Right lobe of liver (tissue), 6 donors: ENCODE measurements at places on chromosomes 6 and 20. TPM values are rescaled to one million over a fixed set of nuclear protein-coding genes. Genes with fewer than 3 reads are reported as not detected.

GRCh38 chr6:108531332-108531731 is 29.4 kb upstream of the FOXO3 start:
- no peak overlapping the region for H3K27ac ChIP-seq
- H3K4me3 ChIP-seq, result no peak overlapping the region
- no peaks in the 10 kb centered on the region for H3K27me3 ChIP-seq
- H3K4me1 ChIP-seq, result no peaks in the 10 kb centered on the region

DNA sequence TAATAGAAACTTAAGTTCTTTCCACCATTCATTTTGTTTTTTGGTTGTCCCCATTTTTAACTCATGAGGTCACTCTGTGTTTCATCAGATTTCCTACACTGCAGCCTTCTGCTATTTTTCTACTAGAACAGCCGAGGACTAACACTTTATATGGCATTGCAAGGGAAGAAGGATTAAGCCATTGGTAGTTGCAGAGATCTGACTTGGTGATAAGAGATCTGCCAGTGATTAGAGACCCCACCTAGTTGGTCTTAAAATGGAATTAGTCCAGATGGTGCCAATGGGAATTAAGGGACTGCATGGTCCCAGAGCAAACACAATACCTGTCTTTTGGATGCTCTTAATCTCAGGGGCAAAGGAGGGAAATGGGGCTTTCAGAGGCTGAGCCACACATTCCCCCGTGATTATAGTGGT is 125.5 kb upstream of the TMEM170B start:
- no peaks in the 10 kb centered on the region for H3K27me3 ChIP-seq
- DNase-seq, result no peak
- H3K27ac ChIP-seq, result no peak overlapping the region
- H3K36me3 ChIP-seq, result no peaks in the 10 kb centered on the region
- no peaks in the 10 kb centered on the region for H3K4me1 ChIP-seq

DNA sequence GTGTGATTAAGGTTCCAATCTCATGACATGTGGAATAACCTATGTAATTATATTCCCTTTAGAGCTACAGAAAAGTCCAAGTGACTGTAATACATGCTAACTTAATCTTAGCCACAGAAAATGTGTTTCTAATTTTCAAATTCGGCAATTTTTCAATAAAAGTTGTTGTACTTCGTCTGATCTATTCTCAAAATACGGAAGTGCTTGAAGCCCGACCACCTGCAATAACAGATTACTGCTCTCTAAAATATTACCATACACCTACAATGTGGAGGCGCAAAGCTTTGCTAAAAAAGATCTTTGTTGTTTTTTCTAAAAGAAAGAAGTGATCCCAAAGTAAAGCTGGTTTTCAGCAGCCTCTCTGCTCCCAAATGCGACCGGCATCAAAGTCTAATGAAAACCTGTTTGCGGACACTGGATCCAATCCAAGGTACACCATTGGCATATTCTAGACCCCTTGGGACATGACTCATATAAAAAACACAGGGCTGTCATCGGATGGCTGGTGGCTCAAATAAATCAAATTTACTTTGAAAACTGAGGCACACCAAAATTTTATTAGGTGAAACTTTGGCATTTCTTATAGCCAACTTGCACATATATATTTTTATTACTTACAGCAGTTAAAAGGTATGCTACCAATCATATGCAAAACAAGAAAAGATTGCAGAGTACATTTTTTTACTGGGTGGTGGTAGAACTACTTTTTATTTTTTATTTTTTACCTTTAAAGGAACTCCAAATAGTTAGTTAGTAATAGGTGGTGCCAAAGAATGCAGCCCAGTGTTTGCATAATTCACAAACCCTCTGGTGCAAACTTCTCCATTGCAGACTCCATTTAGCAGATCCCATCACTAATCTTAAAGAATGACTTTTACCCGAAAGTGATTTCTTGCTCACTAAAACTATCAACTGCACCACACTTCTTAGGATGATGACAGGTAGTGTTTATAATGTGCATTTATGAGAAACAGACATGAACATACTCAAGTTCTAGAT is 118.7 kb upstream of the TBX18 start:
- no peak overlapping the region for H3K27ac ChIP-seq
- H3K4me1 ChIP-seq, result no peaks in the 10 kb centered on the region
- H3K4me3 ChIP-seq, result no peak overlapping the region

- no peak overlapping the region for H3K4me3 ChIP-seq
- no peak for DNase-seq
- H3K27ac ChIP-seq, result no peak overlapping the region
- H3K4me1 ChIP-seq, result no peaks in the 10 kb centered on the region
- H3K27me3 ChIP-seq, result no peaks in the 10 kb centered on the region
Observed at GRCh38 chr6:22108199-22108598, 188.6 kb downstream of the PRL start.

- H3K36me3 ChIP-seq, result no peaks in the 10 kb centered on the region
- H3K4me1 ChIP-seq, result no peaks in the 10 kb centered on the region
- DNase-seq, result no peak
- H3K27me3 ChIP-seq, result no peaks in the 10 kb centered on the region
- H3K4me3 ChIP-seq, result no peak overlapping the region
Observed at GRCh38 chr6:148085631-148086331, 256.9 kb upstream of the SASH1 start.

DNA sequence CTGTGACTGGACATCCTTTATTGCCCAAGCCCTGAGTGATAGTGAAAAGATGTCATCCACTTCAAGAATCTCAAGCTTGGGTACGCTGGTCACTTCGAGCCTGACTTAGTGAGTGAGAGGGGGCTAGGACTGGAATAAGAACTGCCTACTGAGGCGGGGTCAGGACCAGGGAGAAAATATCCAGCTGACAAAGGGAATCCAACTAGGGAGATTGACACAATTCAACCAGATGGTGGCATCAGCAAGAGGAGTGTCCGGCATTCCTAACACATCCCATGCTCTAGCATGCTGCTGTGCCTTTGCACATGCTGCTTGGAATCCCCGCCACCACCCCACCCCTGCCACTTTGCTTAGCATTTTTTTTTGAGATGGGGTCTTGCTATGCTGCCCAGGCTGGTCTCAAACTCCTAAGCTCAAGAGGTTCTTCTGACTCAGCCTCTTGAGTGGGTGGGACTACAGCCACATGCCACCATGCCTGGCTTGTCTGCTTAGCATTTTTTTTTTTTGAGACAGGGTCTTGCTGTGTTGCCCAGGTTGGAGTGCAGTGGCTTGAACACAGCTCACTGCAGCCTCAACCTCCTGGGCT is 6.5 kb upstream of the CEP250 start:
- no peak overlapping the region for H3K27ac ChIP-seq
- no peaks in the 10 kb centered on the region for H3K36me3 ChIP-seq
- DNase-seq, result no peak

- no peak overlapping the region for H3K4me3 ChIP-seq
- no peak overlapping the region for H3K27ac ChIP-seq
- H3K36me3 ChIP-seq, result no peaks in the 10 kb centered on the region
Observed at GRCh38 chr20:62827311-62828038, 10.6 kb downstream of the COL9A3 start.

DNA sequence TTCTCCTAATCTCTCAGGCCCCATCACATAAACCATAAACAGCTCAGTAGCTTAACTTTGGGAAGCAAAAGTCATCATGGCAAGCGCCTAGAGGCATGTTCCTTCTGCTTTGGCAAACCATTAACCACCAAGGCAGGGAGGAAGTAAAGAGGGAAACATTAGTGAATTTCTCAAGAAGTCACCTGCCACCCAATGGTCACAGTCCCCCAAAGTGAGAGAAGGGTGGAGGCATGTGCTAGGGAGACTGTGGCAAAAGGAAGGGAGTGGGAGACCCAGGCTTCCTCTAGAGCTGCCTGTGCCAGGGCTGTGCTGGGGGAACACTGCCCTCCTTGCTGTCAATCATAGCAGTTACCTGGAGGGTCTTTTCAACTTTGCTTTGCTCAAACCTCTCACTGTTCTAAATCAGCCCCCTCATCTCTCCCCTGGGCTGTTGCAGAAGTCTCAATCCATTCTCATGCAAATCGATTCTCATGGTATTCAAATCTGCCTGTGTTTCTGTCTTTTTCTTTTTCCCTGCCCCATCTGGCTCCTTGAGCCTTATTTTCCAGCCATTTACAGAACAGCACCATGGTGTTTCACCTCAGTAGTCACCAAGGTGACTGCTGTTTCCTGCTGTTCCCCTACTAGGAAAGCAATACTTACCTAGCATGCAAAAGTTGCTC is 1.8 kb upstream of the RNF24 start:
- H3K4me3 ChIP-seq, result no peak overlapping the region
- H3K27me3 ChIP-seq, result no peaks in the 10 kb centered on the region
- no peak for DNase-seq
- no peaks in the 10 kb centered on the region for H3K36me3 ChIP-seq
- H3K4me1 ChIP-seq, result no peaks in the 10 kb centered on the region
- H3K27ac ChIP-seq, result no peak overlapping the region

DNA sequence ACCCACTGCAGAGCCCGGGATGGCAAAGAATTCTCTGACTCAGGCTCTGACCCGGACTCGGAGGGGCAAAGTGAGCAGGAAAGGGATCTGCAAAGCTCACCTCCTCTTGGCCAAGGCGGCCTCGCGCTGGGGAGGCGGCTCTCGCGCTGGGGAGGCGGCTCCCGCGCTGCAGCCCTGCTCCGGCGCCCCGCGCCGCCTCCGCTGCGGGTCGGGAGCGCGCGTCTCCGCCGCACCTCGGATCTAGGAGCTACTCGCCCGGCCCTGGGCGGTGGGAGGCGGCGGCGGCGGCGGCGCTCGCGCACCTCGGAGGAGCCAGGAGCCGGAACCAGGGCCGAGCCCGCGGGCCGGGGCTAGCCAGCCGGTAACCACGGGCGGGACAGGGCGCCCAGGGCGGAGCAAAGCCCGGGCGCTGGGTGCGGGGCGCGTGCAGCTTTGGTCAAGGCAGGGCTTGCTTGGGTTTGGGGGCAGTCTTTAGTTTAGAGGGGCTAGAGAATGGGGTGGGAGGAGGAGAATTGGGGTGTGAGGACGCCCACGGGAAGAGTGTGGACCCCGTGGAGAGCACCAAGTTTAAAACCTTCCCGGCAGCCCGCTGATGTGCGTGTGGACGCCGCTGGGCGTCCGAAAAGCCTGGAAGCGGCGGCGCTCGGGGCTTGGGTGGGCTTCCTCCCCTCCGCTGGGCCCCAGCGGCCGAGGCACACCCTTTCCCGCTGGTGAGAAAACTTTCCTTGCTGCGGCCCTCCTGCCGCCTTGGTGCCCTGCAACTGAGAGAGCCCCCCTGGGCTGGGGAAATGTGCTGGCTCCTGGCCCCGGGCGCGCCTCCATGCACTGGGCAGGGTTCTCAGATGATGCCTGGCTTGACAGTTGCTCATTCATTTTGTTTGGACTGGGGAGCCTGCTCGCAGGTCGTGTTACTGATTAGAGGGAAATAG is at the start of gene MRAP2:
MRAP2 (plus strand) TSS at position 250 of the 929 bp plus-strand sequence. CDS start 21,547 bp downstream, outside the sequence.
- peak within 1 kb of the TSS; percentile 60 for H3K4me3 ChIP-seq
- DNase-seq, result peak; percentile 53
- no peak within 1 kb of the TSS for H3K27ac ChIP-seq
- no peaks in the 10 kb centered on the region for H3K27me3 ChIP-seq
- no peaks in the 10 kb centered on the region for H3K36me3 ChIP-seq

DNA sequence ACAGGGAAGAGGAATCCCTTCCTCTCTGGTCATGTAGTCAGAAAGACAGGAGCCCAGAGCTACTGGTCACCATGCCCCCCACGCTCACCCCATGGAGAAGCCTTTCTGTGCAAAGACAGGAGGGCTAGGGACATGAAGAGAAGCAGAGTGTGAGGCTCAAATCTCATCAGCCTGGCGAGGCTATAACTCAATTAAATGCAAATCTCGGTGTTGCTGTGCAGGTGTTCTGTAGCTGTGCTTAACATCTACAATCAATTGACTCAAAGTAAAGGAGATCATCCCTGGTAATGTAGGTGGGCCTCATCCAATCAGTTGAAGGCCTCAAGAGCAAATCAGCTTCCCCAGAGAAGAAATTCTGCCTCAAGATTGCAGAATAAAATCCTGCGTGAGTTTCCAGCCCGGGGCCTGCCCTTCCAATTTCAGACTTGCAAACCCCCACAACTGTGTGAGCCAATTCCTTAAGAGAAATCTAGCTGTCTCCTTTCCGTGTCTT is 64.4 kb downstream of the CHMP4B start:
- H3K4me1 ChIP-seq, result no peaks in the 10 kb centered on the region
- no peak overlapping the region for H3K4me3 ChIP-seq
- no peak overlapping the region for H3K27ac ChIP-seq
- H3K27me3 ChIP-seq, result no peaks in the 10 kb centered on the region
- DNase-seq, result no peak
- no peaks in the 10 kb centered on the region for H3K36me3 ChIP-seq

DNA sequence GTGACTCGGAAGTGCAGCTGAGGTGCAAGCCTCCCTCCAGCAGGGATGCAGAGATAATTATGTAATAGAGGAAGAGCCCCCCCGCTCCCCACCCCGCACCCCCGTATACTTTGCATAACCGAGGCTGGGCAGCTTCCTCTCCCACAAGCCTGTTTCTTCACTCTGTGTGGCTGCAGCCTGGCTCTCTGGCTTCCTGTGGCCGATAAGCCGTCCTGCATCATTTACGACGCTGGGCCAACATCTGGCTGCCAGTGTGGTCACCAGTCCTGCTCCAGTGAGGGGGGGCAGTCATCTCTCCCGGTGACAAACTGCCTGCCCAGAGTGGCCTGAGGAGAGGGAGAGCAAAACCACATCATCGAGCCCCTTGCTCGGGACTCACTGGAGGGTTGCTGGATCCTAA is 59.2 kb downstream of the RBM38 start:
- H3K27ac ChIP-seq, result no peak overlapping the region
- H3K4me1 ChIP-seq, result no peaks in the 10 kb centered on the region
- H3K27me3 ChIP-seq, result no peaks in the 10 kb centered on the region
- no peaks in the 10 kb centered on the region for H3K36me3 ChIP-seq

GRCh38 chr6:32085759-32086459 is 23.2 kb downstream of the TNXB start:
- H3K36me3 ChIP-seq, result no peaks in the 10 kb centered on the region
- peak; percentile 39 for DNase-seq
- H3K27ac ChIP-seq, result no peak overlapping the region
- no peaks in the 10 kb centered on the region for H3K4me1 ChIP-seq
- H3K27me3 ChIP-seq, result no peaks in the 10 kb centered on the region
- no peak overlapping the region for H3K4me3 ChIP-seq

- no peaks in the 10 kb centered on the region for H3K4me1 ChIP-seq
- no peaks in the 10 kb centered on the region for H3K36me3 ChIP-seq
- H3K27ac ChIP-seq, result no peak overlapping the region
- DNase-seq, result no peak
Observed at GRCh38 chr6:105774247-105774646, 311.9 kb upstream of the PRDM1 start.

NR2E1 gene
- not detected for total RNA-seq

CST2 gene
- 0.50 TPM for total RNA-seq

DPM1 gene
- total RNA-seq, result 16.6 TPM

NKX2-4 gene
- total RNA-seq, result not detected

C20orf141 gene
- total RNA-seq, result not detected

BMP5 gene
- 0.18 TPM for total RNA-seq

APOBEC2 gene
- total RNA-seq, result not detected
